ENCODE measurements at places on chromosomes 16 and 17.

GRCh38 chr16:35188288-35189155, 1729.1 kb downstream of the TP53TG3F start:
- no peak for DNase-seq

- no peak for DNase-seq
Observed at GRCh38 chr17:57146273-57146672, 61.2 kb downstream of the AKAP1 start.

DNA sequence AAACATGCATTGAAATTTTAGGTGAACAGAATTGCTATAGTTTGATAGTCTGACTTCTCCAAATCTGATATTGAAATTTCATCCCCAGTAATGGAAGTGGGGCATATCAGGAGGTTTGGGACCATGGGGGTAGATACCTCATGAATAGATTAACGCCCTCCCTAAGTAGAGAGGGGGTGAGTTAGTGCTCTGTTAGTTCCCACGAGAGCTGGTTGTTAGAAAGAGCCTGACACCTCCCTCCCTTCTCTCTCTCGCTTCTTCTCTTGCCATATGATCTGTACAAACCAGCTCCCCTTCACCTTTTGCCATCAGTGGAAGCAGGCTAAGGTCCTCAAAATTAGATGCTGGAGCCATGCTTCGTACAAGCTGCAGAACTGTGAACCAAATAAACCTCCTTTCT, 78.8 kb downstream of the BRIP1 start:
- no peak for DNase-seq

DNA sequence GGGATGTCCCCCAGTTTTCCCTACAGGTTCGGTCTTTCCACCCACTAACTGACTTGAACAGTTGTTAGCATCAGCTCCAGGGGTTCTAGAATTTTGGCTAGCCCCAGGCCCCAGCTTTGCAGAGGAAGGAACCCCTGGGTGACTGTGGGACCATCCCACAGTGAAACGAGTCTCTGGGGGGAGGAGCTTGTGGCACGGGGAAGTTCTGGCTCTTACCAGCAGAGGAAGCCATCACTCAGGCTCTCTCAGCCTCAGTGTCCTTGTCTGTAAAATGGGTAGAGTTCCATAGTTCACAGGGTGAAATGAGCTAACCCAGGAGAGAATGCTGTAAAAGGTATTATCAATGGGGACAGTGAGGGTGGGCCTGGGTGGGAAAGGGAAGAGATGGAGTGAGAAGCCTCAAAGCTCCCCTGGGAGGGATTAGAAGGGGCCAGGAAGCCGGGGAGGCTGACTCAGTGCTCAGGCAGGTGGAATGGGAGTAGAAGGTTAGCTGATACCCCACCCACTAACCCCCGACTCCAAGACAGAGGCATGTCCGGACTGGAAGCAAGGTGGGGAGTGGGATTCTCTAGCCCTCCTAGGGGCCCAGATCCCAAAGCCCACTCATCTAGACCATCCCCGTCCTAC, 30.9 kb upstream of the CDC42EP4 start:
- DNase-seq, result peak; percentile 94

DNA sequence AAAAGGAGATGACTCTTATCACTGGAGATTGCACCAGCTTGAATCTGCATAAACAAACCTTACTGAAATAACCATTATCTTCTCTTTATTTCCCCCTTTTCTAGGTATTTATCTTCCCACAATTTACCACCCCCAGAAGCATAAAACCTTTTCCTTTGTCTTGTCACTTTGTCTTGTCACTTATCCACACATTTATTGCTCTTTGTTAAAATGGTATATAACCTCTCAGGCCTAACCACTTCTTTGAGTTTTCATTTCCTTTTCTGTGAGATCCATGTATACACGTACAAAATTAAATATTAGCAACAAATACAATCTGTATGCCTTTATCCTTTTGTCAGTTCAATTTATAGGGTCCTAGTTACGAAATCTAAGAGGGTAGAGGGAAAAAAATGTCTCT, 122.9 kb downstream of the CACNG3 start:
- no peak for DNase-seq

Measured in fibroblast of skin of right biceps (primary cell).